ENCODE measurements at places on chromosomes 7 and 10. TPM values are rescaled to one million over a fixed set of nuclear protein-coding genes. Genes with fewer than 3 reads are reported as not detected.

Gene CRPPA
- 2.7 TPM for total RNA-seq

Gene TBATA
- not detected for total RNA-seq

Gene CALN1
- not detected for total RNA-seq

Gene DLG5
- total RNA-seq: 40.9 TPM

Gene SP8
- total RNA-seq: not detected

Gene LIPF
- total RNA-seq: not detected

Gene PARG
- 31.6 TPM for total RNA-seq

Gene PIK3AP1
- total RNA-seq: 0.26 TPM

Gene SLC18A3
- not detected for total RNA-seq
